ENCODE measurements at places on chromosomes 1 and 21.

DNA sequence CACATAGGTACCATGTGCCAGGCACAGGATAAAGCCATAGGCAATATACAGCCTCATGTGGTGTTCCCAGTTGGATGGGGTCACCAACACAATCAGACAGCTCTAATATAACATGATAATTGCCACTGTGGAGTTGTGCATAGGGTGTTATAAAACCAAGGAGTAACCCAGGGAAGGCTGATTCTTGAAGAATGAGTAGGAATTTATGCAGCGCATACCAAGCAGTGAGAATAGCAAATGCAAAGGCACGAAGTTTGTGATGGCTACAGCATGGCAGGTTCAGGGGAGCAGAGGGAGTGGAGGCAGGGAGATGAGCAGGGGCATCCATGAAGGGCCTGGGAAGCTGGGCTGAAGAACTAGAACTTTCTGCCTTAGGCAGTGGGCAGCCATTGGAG lies 20.4 kb upstream of the SLC2A1 start:
- H3K27ac ChIP-seq, result no peak overlapping the region
- H3K36me3 ChIP-seq, result no peaks in the 10 kb centered on the region
- H3K27me3 ChIP-seq, result no peaks in the 10 kb centered on the region
- no peak for DNase-seq
- no peak overlapping the region for H3K4me3 ChIP-seq

DNA sequence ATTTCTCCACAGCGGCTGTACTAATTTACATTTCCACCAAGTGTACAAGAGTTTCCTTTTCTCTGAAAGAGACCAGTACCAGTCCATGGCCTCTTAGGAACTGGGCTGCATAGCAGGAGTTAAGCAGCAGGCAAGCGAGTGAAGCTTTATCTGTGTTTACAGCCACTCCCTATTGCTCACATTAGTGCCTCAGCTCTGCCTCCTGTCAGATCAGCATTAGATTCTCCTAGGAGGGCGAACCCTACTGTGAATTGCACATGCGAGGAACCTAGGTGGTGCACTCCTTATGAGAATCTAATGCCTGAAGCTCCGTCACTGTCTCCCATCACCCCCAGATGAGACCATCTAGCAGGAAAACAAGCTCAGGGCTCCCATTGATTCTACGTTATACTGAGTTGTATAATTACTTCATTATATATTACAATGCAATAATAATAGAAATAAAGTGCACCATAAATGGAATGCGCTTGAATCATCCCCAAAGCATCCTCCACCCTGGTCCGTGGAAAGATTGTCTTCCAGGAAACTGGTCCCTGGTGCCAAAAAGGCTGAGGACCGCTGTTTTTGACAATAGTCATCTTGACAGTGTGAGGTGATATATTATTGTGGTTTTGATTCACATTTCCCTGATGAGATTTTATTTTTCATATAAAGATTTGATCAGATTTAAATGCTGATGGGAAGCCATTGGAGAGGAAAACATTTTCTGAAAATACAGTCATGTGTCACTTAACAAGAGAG lies 45.5 kb upstream of the MRPS6 start:
- no peaks in the 10 kb centered on the region for H3K36me3 ChIP-seq
- no peak overlapping the region for H3K4me3 ChIP-seq
- H3K4me1 ChIP-seq, result peaks cover 27% of the 10 kb centered on the region
- no peaks in the 10 kb centered on the region for H3K27me3 ChIP-seq
- no peak for DNase-seq
- no peak overlapping the region for H3K27ac ChIP-seq

DNA sequence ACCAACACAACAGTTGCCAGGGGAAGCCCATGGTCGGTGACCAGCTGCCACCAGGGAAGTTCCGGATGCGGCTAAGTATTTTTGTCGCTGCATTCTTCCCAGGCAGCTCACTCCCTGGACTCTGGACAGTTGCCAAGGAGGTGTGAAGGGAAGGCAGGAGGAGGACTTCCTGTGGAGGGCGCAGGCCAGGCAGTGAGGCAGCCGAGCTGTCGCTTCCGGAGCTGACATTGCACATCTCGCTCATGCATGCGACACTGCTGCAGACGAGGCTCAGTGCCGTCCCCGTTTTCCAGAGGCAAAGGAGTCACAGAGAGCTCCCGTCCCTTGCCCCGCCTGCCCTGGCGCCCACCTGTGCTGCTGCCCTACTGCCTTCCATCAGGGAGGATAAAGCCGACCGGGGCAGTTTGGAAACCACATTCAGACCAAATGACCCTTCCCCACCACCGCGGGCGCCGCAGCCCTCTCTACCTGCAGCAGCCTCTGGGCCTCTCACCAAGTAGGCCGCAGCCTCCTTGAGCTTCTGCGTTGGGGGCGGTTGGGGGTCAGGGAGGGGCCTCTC lies 81.4 kb downstream of the NENF start:
- H3K4me1 ChIP-seq, result peaks cover 11% of the 10 kb centered on the region
- H3K27ac ChIP-seq, result no peak overlapping the region
- DNase-seq, result peak; percentile 8
- peaks cover 63% of the 10 kb centered on the region for H3K27me3 ChIP-seq
- no peaks in the 10 kb centered on the region for H3K36me3 ChIP-seq

GRCh38 chr1:117070124-117070523 lies 10.0 kb downstream of the TTF2 start:
- no peak overlapping the region for H3K4me3 ChIP-seq
- H3K4me1 ChIP-seq, result peaks cover 32% of the 10 kb centered on the region
- no peaks in the 10 kb centered on the region for H3K27me3 ChIP-seq
- H3K27ac ChIP-seq, result no peak overlapping the region

DNA sequence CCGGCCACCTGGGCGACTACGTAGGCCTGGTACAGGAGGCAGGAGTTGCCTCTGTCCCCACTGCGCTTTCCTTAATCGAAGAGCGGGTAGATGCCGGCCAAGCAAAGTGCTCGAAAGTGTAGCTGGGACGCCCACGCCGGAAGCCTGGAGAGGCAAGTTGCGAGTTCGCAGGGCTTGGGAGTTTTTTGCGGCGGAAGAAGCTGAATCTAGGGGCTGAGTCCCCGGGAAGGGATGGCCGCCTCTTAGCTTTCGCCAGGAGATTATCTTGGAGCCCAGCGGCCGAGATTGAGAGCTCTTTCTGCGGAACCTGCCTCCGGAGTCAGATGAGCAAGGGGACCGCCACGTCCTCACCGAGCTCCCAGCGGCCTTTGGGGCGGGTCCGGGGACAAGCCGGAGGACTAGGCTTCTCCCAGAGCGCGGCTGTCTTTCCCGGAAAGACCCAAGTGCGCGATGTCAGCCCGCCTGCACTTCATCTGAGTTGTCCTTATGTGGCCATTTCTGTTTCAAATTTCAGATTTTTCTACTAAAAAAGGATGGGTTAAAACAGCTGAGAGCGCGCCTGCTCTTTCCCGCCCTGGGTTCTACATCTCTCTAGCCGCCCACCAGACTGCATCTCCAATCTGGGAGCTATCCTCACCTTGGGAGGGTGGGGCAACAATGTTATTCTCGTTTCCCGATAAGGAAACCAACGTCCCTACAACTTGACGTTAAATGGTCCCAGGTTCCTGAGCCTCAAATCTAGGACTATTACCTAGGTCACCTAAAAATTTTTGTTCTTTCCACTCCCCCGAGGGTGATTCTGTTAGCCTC lies 12.4 kb upstream of the TBX15 start:
- H3K27ac ChIP-seq, result no peak overlapping the region
- H3K36me3 ChIP-seq, result peaks cover under 1% of the 10 kb centered on the region
- no peak overlapping the region for H3K4me3 ChIP-seq

GRCh38 chr1:65279070-65279779 lies 30.1 kb upstream of the DNAJC6 start:
- peaks cover 10% of the 10 kb centered on the region for H3K27me3 ChIP-seq
- H3K4me3 ChIP-seq, result no peak overlapping the region
- H3K27ac ChIP-seq, result no peak overlapping the region
- H3K36me3 ChIP-seq, result no peaks in the 10 kb centered on the region
- DNase-seq, result no peak

GRCh38 chr1:204065174-204065985 lies 7.5 kb upstream of the SOX13 start:
- peaks cover 5% of the 10 kb centered on the region for H3K27me3 ChIP-seq
- peaks cover 9% of the 10 kb centered on the region for H3K4me1 ChIP-seq
- H3K4me3 ChIP-seq, result no peak overlapping the region
- DNase-seq, result no peak

- H3K4me3 ChIP-seq, result peak overlapping the region; percentile 56
- no peak for DNase-seq
- H3K27me3 ChIP-seq, result no peaks in the 10 kb centered on the region
These were observed 21.0 kb downstream of the EIF2D start for GRCh38 chr1:206591226-206591625.

DNA sequence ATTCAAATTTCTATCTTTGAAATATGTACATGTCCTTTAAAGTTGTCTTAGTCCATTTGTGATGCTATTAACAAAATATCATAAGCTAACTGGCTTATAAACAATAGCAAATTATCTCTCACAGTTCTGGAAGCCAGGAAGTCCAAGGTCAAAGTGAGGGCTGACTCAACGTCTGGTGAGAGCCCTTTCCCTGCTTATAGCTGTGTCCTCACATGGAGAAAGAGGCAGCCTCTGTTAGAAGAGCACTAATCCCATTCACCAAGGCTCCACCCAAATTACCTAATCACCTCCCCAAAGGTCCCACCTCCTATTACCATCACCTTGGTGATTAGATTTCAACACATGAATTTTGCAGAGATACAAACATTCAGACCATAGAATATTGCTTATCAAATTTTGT lies 450.1 kb upstream of the BEND5 start:
- no peak overlapping the region for H3K27ac ChIP-seq
- DNase-seq, result no peak
- no peak overlapping the region for H3K4me3 ChIP-seq
- H3K36me3 ChIP-seq, result no peaks in the 10 kb centered on the region
